ENCODE measurements at places on chromosomes 4 and X.

- DNase-seq = no peak
Measured at GRCh38 chr4:35939751-35940150, 304.6 kb downstream of the ARAP2 start.

DNA sequence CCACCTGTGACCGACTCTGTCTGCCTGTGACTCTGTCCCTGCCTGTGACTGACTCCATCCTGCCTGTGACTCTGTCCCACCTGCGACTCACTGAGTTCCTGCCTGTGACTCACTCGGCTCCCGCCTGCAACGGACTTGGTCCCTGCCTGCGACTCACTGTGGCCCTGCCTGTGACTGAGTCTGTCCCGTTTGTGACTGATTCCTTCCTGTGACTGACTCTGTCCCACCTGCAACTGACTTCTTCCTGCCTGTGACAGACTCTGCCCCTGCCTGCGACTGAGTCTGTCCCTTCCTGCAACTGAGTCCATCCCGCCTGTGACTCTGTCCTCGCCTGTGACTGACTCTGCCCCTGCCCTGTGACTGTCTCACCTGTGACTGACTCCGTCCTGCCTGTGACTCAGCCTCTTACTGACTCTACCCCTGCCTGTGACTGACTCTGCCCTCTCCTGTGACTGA lies 9.6 kb upstream of the UVSSA start:
- DNase-seq = no peak

DNA sequence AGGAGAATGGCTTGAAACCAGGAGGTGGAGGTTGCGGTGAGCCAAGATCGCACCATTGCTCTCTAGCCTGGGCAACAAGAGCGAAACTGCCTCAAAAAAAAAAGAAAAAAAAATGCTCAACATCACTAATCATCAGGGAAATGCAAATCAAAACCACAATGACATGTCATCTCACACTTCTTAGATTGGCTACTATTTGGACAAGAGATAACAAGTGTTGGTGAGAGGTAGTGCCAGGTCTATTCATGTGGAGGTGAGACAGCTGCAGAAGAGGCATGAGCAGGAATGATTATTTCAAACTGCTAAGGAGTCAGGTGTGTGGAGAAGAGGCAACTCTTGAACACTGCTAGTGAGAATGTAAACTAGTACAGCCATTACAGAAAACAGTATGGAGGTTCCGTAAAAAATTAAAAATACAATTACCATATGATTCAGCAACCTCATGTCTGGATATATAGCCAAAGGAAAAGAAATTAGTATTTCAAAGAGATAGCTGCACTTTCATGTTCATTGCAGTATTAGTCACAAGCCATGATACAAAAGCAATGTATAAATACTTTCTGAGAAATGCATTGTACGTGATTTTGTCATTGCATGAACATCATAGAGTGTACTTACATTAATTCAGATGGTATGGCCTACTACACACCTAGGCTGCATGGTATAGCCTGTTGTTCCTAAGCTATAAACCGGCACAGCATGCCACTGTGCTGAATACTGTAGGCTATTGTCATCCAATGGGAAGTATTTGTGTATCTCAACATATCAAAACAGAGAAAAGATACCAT lies 75.3 kb downstream of the TMEM144 start:
- no peak for DNase-seq

- DNase-seq = no peak
Measured at GRCh38 chr4:146029147-146029546, 90.5 kb upstream of the ZNF827 start.

DNA sequence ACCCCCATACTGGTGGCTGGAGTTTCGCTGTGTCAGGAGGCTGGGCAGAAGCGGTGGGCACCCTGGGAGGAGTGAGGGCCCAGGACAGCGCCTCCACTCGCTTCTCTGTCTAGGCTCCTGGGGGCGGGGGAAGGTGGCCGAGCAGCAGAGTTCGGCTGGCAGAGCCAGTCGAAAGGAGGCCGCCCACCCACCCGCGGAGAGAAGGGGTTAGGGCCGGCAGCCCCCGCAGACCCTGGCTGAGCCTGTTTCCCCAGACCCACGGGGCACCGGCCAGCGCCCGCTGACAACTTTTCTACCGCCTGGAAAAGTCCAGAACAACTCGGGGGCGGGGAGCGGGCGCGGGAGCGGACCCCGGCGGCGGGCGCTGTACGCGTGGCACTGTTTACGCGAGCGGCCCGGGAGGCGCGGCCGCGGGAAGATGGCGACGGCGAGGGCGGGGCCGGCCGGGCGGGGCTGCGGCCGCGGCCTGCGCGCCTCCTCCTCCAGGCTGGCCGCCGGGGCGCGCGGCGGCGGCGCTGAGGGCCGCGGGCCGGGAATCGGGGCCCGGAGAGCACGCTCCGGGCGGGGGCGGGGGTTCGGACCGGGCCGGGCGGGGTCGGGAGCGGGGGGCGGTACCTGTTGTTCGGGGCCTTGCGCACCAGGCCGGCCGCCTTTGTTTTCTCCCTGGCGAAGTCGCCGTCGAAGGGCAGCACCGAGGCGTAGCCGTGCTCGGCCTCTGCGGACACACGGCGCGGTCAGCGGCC lies 628 bp downstream of the MXD4 start:
- no peak for DNase-seq

GRCh38 chr4:156633847-156634246 lies 337.8 kb downstream of the PDGFC start:
- DNase-seq = no peak

- no peak for DNase-seq
Measured at GRCh38 chr4:129063640-129064039, 29.7 kb downstream of the SCLT1 start.

DNA sequence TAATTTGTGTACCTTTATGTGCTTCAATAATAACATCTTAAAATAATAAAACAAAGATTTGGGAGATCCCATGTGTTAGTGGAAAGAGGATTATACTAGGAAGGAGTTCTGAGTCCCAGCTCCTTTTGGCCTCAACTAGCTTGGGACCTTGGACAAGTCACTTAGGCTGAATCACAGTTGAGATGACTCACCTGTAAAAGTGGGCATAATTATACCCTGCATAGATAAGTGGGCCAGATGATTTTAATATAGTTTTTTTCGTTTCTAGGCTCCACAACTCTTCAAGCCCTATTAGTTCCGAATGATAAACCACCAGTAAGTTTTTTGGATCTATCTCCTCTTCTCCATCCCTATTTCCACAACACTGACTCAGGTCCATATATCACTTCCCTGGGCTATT lies 131.8 kb downstream of the ENOX2 start:
- DNase-seq = no peak

DNA sequence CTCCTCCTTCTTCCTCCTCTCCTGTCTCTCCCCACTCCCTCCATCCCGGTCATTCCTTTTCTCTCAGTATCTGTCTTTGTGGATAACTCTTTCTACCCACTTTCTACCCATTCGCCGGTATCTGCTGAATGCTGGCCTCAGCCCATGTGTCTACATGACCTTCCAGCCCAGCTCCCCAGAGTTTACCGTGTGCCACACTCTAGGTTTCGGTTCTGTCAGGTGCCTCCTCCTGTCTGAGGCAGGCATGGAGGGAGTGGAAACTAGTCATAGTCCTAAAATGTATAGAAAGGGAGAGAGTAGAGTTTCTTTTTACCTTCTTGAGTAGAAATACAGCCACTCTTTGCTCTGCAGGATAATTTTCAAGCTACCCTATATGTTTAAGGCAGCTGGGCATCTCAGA lies 33.5 kb upstream of the SCRG1 start:
- no peak for DNase-seq

- no peak for DNase-seq
Measured at GRCh38 chr4:7498446-7499200, 63.9 kb upstream of the PSAPL1 start.

- no peak for DNase-seq
Measured at GRCh38 chrX:131741103-131741581, 197.3 kb downstream of the OR13H1 start.

DNA sequence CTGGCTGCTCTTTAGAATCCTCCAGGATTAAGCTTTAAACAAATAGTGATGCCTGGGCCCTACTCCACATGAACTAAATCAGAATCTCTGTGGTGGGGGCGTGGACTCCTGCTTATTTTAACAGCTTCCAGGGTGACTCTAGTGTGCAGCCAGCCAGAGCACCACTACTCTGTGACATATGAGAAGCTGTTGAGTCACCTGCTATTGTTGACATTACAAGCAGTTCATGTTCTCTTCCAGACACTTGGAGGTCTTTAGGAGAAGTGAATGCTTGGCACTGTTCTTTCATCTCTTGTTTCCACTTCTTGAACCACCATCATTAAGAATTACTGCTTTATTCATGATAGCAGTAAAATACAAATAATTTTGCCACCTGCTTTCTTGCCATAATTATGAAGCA lies 426 bp upstream of the C4orf51 start:
- peak; percentile 81 for DNase-seq

- DNase-seq = peak; percentile 83
Measured at GRCh38 chrX:11953615-11954014, 184.7 kb upstream of the FRMPD4 start.

DNA sequence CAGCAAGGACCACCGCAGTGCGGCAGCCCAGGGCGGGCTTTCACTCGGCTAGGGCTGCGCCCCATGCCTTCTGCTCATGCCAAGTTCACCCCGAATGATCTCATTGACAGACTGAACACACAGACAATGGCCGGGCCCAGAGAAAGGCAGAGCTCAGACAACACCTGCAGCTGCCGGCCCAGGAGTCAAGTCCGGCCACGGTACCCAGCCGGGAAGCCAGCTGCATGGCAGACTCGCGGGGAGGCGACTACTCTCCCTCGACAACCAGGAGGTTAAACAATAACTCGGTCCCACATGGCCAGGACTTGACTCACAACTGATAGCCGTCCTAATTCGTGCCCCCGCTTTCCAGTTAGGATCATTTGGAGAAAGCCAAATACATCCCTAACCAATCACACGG lies 50.4 kb downstream of the ABLIM2 start:
- no peak for DNase-seq

GRCh38 chrX:54529151-54529550 lies 868 bp upstream of the GNL3L start:
- DNase-seq = no peak
